Tibial artery (tissue), 4 donors: ENCODE measurements at places on chromosomes 1 and 21.

DNA sequence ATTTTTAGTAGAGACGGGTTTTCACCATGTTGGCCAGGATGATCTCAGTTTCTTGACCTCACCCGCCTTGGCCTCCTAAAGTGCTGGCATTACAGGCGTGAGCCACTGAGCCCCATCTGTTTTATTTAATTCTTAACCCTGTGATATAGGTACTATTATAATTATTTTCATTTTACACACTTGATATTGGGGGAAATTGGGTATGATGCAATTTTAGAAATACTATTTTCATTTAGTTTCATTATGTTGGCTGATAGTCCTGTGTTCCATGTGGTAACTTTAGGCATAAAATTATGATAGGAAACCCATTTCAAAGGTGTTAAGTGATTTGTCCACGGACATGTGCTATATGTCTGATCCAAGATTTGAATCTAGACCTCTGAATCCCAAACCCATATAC lies 61.1 kb downstream of the SPEN start:
- no peak for DNase-seq

GRCh38 chr1:194208674-194209073 lies 1022.3 kb upstream of the B3GALT2 start:
- DNase-seq = no peak

GRCh38 chr1:244371242-244372141 lies 80.2 kb downstream of the ADSS2 start:
- no peak for DNase-seq

GRCh38 chr1:26305667-26306289 lies 658 bp downstream of the UBXN11 start:
- DNase-seq = no peak
